ENCODE measurements at places on chromosomes 11 and 22.
A peak's percentile ranks its signal among the peaks of the same experiment; 100 is the strongest.

GRCh38 chr11:113162592-113162962 is 151.8 kb upstream of the TTC12 start:
- peak; percentile 89 for DNase-seq

- no peak for DNase-seq
Observed at GRCh38 chr11:64095273-64095817, 59.6 kb downstream of the FLRT1 start.

DNA sequence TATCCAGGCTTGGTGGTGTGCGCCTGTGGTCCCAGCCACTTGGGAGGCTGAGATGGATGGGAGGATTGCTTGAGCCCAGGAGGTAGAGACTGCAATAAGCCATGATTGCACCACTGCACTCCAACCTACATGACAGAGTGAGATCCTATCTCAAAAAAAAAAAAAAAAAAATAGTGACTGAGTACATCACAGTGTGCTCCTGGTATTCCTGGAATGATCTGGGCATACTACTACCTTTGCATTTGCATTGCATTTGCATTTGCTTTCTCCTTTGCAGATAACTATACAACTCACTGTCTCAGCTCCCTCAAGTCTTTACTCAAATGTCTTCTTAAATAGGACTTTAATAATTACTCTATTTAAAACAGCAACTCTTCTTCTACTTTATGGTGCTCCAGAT is 51.8 kb downstream of the DLG2 start:
- no peak for DNase-seq

DNA sequence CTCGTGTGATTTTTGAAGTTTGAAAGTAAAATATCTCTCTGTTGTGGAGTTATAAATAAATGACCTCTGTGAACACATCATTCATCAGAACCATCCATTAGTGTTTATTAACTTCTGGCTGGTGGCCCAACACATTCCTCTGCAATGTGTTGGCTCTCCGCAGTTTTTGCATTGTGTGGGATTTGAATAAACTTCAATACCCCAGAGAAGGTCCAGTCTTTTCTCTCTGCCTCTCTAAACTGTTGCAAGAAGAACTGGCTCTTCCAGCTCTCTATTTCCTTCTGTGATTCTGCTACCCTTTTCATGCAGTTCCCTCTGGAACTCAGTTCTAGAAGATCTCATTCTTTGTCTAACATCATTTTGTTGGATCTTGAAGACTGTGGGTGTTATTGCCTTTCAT is 125.0 kb upstream of the ARHGAP42 start:
- no peak for DNase-seq

GRCh38 chr11:33930317-33931021 is 38.6 kb upstream of the LMO2 start:
- DNase-seq: peak; percentile 44

DNA sequence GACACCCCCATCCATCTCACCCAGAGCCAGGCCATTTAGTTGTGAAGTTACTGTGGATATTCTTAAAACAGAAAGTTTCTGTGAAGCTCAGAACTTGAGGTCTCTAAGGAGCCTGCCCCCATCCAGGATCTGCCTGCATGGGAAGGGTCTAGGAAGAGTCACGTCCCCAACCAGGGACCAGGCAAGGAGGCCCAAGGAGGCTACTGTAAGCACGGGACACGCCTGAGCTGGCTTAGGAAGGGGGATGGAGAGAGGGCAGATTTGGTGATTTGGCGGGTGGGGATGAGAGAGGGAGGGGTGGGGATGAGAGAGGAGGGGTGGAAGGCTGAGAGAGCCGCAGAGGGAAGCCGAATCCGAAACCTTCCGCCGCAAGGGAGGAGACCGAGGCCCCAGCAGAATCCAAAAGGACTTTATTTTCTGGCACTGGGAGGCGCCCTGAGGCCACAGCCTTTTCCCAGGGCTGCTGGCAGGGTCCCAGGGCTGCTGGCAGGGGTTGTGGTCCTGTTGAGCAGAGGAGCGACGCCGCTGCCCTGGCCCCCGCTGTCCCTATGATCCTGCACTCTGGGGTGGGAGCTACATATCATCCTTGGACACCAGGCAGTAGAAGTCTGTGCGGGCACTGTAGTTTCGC is 9.4 kb downstream of the SIGIRR start:
- DNase-seq: no peak

- DNase-seq: no peak
Observed at GRCh38 chr22:42865536-42865935, 8.5 kb upstream of the ARFGAP3 start.

DNA sequence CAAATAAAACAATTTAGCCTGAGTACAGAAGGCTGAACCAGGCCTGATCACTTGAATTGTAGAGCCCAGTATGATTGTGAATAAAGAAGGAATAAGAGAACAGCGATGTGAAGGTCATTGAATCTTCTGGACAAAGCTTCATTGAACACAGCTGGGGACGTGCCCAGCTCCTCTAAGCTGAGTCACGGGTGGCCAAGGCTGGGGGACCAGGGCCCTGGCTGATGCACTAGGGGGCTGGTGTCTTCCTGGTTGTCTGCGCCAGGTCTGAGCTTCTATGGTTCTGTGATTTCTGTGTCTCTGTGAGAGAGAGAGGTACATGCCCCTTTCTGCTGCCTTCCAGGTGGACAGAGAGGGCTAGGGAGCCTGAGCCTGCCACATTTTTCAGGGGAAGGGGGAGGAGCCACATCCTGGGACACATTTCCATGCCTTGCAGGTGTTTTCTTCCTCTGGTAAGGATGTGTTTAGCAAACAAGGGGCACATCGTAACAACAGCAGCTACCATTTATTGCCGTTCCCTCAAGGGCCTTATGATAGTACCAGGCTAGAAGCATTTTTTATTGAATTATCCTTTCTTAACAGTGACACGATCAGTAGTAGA is 135.7 kb downstream of the C11orf91 start:
- no peak for DNase-seq

DNA sequence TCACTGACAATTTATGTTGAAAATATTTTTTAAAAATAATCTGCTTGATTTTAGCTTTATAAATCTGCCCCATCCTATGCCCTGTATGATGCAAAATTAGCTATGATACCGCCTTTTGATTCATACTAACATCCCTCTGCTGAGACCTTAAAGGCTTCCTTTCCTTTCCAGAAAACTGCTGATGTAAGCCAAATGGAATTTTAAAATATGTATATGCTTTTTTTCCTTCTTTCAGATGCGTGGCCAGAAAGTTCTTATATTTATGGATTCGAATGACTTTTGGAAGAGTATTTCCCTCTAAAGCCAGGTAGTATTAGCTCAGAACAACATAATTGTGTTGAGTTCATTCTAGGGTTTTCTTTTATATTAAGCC is 34.5 kb downstream of the SFI1 start:
- peak; percentile 43 for DNase-seq

DNA sequence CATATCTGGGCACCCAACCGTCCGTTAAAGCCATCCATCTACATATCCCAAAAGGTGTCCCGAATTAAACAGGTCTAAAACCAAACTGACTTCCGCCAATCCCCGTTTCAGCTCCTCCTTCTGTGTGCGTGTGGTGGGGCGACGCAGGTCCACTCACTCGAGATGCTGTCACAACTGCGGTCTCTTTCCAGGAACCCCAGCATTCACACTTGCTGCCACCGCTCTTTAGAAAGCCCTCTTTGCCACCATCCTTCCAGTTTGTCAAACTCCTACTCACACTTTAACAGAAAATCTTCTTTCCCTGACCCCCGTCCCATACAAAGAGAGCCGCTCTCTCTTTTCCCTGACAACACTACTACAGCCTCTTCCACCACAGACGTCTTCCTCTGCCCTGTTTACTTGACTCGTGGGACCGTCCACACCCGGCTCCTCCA is 467 bp downstream of the ESS2 start:
- no peak for DNase-seq

GRCh38 chr22:43334378-43334777 is 8.8 kb downstream of the SCUBE1 start:
- DNase-seq: no peak

- no peak for DNase-seq
Observed at GRCh38 chr11:47924184-47924691, 56.1 kb upstream of the PTPRJ start.

DNA sequence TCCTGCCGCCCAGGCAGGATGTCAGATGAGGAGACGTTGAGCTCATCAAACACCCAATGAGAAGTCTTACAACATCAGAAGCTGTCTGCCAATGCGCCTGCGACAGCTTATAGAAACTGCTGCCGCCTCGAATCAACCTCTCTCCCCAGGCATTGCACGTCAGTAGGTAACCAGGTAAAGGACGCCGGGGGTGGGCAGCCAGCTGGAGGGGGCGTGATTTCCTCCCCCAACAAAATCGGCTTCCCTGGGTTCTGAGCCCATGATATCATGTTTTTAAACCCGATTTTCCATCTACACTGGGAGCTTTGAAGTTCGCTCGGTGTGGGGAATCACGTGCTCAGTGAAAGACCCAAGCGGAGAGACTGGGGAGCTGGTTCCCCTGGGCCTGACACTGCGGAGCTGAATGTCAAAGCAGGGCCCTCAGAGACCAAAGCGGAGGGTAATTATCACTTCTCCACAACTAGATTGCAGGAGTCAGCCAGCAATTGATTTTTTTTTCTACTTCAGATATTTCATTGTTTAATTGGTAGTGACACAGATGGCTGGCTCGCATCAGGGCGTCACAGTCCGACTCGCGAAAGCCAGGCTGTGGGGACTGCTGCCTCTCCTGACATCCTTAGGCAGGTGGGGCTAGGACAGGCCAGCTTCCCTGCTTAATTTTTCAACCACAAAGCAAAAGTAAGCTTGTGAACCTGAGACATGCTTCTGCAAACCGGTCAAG is 15.4 kb downstream of the FAM83F start:
- DNase-seq: peak; percentile 81

GRCh38 chr11:114348200-114349191 is 51.8 kb downstream of the C11orf71 start:
- peak; percentile 85 for DNase-seq

DNA sequence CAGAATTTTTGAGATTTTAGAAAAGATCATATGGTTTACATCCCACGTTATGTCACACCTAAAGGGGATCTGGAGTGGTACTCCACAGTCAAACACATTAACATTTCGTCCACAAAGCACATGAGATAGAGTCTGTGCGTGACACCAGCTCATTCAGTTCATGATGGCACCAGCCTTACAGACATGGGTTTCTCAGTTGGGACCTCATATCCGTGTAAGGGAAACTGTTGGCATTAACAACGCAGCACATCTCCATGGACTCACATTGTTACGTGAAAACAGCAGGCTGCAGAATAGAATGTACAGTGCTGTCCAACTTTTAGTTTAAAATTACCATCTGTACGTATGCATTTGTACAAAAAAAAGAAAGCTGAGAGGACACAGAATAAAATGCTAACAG is 14.0 kb downstream of the RIC8A start:
- DNase-seq: no peak

- no peak for DNase-seq
Observed at GRCh38 chr11:92920331-92920730, 49.1 kb upstream of the MTNR1B start.

DNA sequence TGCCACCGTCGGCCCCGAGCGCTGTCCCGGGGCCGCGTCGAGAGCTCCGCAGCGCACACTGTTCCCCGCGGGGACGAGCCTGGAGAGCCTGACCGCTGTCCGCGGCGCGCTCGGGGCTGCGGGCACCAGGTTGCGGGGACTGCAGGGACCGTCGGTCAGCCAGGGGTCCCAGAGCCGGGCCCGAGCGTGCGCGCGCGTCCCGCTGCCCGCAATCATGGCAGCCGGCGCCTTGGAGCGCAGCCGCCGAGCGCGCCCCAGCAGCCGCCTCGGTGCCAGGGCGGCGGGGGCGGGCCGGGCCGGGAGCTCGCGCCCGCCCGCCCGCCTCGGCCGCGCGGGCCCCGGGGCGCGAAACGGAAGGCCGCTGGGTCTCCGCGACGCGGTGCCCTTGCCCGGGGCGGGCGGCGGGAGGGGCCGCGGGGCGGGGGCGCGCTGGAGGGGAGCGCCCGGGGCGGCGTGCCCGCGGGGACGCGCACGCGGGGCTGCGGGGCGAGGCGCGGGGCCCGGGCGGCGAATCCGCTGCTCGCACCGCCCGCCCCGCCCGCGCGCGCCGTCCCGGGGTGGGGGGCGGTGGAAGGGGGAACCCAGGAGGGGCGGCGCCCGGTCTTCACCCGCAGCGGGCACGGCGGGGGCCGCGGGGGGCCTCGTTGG is 79.4 kb upstream of the PPARA start:
- DNase-seq: no peak

- DNase-seq: no peak
Observed at GRCh38 chr22:49199224-49199623, 628.4 kb downstream of the BRD1 start.

GRCh38 chr11:125404811-125405790 is 91.0 kb downstream of the FEZ1 start:
- DNase-seq: peak; percentile 90

- no peak for DNase-seq
Observed at GRCh38 chr11:1163321-1163910, 5.7 kb downstream of the MUC5AC start.

DNA sequence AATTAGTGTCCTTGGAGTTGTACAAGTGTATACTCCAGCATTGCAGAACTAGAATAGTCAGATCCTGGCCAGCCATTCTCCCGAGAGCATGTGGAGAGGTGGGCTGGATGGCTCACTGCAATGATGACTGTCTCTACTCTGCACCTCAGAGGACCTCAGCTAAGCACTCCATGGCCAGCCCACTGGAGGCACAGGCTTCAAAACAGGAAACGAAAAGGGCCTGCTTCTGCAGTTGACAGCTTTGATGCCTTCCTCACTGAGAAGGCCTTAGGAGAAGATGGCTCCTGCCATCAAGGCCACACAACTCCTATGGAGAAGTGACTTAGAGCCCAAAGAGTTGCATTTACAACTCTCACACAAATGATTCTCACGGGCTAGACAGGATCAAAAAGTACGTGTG is 9.1 kb downstream of the POLD4 start:
- DNase-seq: no peak

DNA sequence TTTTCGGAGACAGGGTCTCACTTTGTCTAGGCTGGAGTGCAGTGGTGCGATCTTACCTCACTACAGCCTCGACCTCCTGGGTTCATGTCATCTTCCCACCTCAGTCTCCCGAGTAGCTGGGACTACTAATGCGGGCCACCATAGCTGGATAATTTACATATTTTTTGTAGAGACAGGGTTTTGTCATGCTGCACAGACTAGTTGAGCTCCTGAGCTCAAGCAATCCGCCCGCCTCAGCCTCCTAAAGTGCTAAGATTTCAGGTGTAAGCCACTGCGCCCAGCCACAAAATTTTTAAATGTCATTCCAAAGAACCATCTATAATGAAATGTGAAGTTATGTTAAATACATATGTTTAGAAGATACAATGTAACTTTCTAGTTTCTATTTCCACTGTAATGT is 4747.7 kb upstream of the OR11H1 start:
- no peak for DNase-seq
